ENCODE measurements at places on chromosomes 13 and 19.

GRCh38 chr13:46855166-46855565 lies 41.7 kb downstream of the HTR2A start:
- DNase-seq, result no peak

DNA sequence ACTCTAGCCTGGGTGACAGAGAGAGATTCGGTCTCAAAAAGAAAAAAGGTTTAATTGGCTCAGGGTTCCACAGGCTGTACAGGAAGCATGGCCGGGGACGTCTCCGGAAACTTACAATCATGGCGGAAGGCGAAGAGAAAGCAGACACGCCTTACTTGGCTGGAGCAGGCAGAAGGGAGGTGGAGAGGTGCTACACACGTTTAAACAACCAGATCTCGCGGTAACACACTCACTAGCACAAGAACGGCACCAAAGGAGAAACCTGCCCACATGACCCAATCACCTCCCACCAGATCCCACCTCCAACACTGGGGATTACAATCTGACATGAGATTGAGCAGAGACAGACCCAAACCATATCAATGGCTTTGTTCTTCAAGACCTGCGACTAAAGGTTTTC lies 12.8 kb downstream of the CASP14 start:
- DNase-seq, result no peak

DNA sequence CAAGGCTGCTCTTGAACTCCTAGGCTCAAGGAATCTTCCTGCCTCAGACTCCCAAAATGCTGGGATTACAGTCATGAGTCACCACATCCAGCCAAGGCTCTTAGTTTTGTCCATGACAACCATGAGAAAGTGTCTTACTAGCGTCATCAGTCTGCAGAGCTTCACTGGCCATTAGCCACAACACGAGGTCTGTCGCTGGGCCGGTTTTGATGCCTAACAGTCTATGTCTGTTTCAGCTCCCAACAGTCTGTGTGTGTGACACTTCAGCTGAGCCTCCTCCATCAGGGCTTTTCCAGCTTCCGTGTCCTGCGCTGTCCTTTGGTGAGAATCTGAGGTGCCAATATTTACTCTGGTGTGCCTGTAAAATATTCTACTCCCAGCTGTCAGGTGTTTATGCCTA lies 47.6 kb downstream of the CEP89 start:
- DNase-seq, result no peak

- DNase-seq, result no peak
Observed at GRCh38 chr13:99911069-99911964, 60.2 kb downstream of the ZIC5 start.

- no peak for DNase-seq
Observed at GRCh38 chr13:32911506-32911905, 104.7 kb upstream of the KL start.

- no peak for DNase-seq
Observed at GRCh38 chr13:48234566-48235340, 1.7 kb downstream of the ITM2B start.

- DNase-seq, result no peak
Observed at GRCh38 chr13:59413126-59413525, 750.6 kb downstream of the DIAPH3 start.

DNA sequence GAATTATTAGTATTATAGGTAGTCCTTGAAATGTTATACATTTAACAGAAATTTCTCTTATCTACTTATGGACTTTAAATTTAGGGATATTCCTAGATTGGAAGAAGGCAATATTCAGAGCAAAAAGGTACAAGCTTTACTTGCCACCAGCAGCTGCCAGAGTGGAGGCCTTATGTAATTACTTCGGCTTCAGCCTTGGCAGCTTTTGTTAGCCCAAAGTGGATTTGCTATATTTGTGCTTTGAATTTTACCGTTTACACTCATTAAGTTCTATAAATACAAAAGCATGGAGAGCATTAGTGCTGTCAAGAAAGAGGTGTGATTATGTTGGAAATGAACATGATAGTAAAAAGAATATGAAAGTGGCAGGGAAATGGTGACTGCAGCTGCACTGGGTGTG lies 319.9 kb downstream of the ATP8A2 start:
- DNase-seq, result no peak

DNA sequence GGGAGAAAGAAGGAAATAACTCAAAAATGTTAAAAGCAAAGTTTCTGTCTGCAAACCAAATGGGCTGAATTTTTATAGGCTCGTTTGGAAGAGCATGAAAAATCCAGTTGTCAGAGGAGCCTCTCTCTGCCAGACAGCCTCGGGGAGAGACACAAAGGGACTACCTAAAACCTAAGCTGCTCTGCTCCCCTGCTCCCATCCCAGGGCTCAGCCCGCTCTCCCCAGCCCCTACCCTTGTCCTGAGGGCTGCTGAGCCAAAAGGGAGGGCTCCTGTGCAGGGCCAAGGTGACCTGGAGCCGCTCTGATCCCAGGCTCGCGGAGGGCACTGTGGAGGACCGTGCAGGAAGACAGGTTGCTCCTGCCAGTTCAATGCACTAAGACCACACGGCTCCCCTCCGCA lies 96.7 kb upstream of the UQCRFS1 start:
- no peak for DNase-seq

DNA sequence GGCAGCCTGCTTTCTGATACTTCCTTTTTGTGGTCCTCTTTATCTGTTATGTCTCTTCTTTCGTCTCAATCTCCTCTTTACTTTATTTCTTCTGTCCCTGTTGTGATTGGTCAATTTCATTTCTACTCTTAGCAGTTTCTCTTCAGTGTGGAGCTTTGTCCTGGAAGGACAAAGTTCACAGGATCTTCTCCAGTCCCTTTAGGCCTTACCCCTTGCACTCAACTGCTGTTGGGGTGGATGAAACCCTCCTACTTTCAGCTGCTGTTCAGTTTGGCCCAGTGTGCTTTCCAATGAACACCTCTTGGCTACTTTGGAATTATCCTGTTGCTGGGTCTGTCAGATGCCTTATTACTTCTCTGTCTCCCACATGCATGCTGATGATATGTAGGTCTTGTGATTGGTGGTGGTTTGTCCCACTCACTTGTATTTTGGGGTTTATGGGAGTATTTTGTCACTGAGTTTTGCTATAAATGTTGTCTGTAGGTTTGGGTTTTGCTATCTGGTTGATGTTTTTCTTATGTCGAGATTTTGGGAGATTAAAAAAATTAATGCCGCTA lies 24.8 kb downstream of the WDR62 start:
- no peak for DNase-seq

DNA sequence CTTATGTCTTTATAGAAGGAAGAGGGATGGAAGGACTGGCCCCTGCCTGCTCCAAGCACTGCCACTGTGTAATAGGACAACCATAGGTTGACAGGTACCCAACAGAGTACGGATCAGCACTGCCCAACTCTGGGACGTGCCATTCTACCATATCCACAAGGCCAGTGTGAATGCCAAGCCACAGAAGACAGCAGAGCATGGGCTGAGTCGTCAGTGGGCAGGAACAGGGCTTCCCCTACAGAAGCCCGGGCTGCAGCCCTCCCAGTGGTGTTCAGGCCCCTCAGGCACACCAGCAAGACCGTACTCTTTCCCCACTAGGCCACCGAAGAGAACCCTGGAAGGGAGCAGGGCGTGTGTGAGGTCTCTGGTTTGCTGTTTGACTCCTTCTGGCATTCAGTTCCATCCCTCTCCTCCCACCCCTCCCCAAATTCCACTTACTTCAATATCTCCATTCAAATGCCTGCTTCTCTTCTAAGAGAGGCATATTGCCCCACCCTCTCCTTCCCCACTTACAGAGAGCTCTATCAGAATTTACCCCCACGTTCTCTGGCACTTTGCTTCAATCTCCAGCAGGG lies 209.4 kb downstream of the FOXO1 start:
- DNase-seq, result no peak

- no peak for DNase-seq
Observed at GRCh38 chr19:33703438-33703750, 81.6 kb downstream of the CHST8 start.

DNA sequence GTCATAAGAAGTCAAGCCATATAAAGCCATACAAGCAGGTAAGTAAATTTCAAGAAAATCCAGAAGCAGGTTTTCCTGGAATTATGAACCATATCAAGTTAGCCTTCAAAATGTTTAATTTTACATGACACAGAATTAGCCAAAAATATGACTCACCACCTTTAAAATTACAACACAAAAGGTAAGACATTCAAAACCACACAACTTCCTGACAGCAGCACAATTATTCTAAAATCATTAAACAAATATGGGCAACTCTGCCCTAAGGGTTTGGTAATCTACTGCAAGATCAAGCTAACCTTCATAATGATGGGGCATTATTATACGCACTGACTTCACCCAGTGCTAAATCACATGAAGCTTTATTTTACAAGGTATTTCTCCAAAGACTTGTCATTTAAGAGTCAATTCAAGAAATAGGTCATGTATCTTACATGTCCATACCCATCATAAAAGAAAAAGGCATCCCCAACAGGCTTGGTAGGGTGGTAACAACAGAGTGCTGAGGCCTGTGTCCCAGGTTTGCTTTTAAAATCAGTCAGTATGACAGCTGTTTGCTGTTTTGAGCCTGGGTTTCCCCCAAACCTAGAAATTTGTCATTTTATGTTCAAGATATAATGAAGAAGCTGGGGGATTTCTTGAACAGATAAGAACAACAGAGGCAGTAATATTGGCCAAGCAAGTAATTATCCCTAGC lies 15.2 kb downstream of the RCBTB1 start:
- no peak for DNase-seq

DNA sequence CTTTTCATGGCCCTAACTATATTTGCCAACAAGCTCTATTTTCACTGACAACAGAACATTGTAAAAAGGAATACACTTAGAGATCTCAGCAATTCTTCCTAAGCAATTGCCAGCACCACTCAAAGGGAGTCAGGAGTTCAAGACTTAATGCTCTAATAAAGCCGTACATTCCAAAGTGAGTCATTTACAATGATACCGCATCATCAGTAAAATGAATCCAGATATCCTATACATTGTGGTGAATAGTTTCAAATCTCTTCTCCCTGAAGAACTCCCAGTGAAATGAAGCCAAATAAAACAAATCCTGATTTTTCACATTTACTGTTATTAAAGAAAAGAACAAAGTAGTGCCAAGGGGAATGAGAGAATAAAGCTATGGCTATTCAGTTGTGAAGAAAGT lies 2898.7 kb upstream of the PCDH20 start:
- DNase-seq, result no peak

GRCh38 chr13:36919171-36919832 lies 736 bp downstream of the SMAD9 start:
- no peak for DNase-seq

- no peak for DNase-seq
Observed at GRCh38 chr13:98384739-98385138, 192.2 kb downstream of the STK24 start.

- no peak for DNase-seq
Observed at GRCh38 chr13:27775943-27776342, 16.3 kb upstream of the GSX1 start.

GRCh38 chr13:59463023-59463422 lies 700.7 kb downstream of the DIAPH3 start:
- DNase-seq, result no peak
